ENCODE measurements at places on chromosomes 5 and 9. TPM values are rescaled to one million over a fixed set of nuclear protein-coding genes. Genes with fewer than 3 reads are reported as not detected.

GRCh38 chr9:29213417-29214153 is 1640.3 kb upstream of the C9orf72 start:
- DNase-seq: no peak

DNA sequence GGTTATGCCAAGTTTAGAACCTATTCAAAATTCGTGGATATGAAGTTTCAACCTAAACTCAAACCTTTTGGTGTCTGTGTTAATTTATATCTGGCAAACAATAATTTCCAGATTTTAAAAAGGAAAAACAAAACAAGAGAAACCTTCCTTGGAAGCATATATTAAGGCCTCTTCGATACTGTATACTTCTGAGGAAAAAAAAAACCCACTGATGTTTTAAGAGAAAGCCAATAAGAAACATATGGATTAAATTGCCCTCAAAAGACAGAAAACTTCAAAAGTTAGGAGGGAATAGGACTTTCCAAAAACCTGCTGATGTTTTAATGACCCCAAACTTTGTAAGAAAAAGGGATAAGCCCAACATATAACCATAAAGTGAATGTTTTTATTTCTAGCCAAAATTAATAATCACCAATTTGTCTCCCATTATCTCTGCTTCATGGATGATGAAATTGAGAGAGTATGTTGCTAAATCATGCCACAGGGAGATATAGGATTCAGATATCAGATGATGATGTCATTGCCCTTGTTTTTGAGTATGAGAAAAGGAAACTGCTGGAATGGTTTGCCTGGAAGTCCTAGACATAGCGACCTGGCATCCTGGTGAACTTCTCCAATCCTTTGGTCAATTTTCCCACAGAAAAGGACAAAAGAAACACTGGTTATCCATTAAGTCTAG is 423.9 kb downstream of the DMRT2 start:
- DNase-seq: no peak

GRCh38 chr9:117763314-117763713 is 59.1 kb downstream of the TLR4 start:
- peak; percentile 65 for DNase-seq

DNA sequence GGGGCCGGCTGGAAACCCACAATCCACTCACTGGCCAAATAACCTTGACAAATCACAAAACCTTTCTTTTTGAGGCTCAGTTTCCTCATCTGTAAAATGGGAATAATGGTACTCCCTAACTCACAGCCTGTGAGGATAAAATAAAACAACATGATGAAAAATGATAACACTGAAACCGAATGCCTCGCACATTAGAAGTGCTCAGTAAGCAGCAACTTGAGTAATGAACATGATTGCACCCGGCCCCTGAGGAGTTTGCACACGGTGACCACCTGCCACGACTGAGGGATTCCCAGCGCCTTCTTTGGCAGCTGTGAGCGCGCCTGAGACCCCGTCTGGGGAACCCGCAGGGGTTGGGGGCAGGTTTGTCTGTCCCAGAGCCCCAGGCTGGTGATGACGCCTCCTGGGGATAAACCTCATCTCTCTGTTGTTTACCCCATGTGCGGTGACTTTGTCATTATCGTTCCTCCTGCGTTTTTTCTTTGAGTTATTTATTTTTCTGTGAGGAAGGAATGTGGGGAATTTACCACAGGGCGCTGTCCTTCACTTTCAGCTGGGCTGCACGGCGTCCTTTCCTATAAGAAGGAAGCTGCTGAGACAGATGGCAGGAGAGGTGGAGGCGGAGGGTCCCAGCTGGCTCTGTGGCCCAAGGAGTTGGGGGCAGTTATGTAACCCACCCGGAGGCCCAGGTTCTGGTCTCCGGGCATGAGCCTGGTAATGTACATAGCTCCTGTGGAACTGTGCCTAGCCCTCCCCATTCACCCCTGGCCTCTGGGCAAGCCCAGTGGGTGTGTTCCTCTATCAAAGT is 3.0 kb upstream of the SYNPO start:
- peak; percentile 87 for DNase-seq

GRCh38 chr9:137021979-137022661 is 5.9 kb downstream of the ABCA2 start:
- peak; percentile 53 for DNase-seq

GRCh38 chr9:76744336-76744735 is 19.9 kb upstream of the PCA3 start:
- no peak for DNase-seq

DNA sequence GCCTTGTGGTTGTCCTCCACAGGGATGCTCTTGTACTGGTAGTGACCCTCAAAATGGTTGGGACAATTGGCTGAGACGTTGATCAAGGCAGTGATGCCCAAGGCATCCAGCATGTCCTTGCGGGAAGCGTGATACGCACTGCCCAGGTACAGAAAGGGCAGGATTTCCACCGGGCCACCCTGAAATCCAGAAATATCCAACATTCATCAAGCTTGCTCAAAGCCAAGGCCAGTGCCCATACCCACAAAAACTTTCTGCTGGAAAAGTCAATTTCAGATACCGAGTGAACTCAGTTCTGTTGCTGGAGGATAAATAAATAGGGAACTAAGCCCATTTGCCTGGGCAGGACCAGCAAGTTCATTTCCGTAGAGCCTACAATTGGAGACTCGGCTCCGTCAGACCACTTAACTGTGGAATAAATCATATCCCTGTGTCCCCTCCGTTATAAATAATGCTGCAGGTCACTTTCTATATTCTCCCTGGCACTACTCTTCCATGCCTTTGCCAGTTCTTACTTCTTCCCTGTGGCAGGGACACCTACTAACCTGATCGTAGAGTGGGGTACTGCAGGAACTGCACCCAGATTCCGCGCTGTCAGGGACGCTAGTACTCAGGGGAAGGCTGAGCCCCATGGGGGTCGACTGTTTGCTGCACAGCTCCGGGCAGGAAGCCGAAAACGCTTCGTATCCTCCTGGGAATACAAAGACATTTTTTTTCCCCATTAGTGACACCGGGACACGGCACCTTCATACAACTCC is 1.2 kb downstream of the DUSP1 start:
- peak; percentile 31 for DNase-seq

DNA sequence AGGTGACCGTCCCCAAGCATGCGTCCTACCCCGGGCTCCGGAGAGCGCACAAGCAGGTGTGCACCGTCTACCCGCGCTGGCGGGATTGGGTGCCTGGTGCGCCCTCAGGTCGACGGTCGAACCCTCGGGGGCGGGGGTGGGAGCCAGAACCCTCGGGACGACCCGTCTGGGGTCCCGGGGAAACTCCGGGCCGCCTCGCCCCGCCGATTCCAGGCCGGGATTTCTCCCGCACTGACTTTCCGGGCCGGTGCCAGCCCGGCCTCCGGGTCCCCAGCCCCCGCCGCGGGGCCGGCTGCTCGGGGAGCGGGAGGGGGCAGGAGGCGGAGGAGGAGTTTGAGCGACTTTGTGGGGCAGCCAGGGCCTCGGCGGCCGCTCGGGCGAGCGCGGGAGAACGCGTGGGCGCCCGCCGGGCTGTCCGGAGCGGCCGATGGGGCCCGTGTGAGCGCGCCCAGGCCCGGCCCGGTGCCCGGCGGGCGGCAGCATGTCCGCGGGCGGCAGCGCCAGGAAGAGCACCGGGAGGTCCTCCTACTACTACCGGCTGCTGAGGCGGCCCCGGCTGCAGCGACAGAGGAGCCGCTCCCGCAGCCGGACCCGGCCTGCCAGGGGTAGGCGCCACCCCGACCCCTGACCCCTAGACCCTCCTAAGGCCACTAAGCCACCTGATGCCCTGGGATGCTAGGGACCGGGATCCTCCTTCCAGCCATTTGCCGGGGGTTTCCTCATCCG is at the start of gene DAB2IP:
Gene DAB2IP, plus strand, starts transcription at position 340 of the 726 bp plus-strand sequence. Its CDS starts 142 bp downstream, at position 482.
- no peak for DNase-seq

DNA sequence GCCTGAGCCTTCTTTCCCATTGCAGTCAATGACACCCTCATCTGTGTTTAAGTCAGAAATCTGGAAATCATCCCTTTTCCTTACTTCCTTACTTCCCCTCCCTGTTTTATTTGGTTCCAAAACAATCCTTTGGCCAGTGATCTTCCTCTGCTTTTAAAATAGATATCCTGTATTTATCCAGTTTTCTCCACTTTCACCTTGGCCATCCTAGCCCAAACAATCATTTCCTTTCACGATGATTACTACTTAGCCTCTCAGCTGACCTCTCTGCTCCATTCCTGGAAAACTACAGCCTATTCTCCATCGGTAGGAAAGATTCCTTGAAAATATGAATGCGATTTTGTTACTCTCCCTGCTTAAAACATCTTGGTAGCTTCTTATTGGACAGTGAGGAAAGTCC is 565.4 kb downstream of the TLR4 start:
- no peak for DNase-seq

DNA sequence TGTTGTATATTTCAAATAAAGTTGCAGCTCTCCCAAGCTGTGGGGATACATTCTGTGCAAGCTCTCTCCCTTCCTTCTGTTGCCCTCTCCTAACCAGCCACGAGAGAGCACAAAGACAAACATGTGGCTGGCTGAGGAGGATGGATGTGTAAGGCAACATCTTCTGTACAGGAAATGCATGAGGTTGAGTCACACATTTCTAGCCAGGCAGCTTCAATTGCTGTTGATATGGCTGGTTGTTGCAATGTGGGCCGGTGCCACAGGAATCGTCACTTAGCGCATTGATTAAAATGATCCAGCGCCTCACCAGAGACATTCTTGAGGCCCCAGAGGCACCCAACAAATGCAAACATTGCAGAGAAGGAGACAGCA is 207.1 kb downstream of the ICE1 start:
- DNase-seq: no peak

- no peak for DNase-seq
Measured at GRCh38 chr5:60447488-60447920, 252.5 kb downstream of the DEPDC1B start.

- DNase-seq: peak; percentile 22
Measured at GRCh38 chr5:130034566-130035210, 130.4 kb downstream of the CHSY3 start.

DNA sequence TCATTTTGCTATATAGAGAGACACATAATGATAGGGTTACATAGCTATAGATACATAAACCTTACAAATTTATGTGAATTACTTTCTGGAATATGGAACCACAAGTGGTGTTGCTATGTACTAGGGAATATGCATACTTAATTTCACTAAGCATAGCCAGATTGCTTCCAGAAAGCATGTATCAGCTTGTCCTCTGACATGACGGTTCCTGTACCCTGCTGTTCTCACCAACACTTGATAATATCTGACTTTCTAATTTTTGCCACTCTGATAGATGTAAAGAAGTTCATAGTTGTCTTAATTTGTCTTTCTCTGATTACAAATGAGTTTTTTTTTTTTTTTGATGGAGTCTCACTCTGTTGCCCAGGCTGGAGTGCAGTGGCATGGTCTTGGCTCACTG is 18.0 kb upstream of the CKS2 start:
- no peak for DNase-seq

GRCh38 chr5:161096581-161096980 is 244.6 kb upstream of the ATP10B start:
- peak; percentile 50 for DNase-seq

GRCh38 chr9:90726215-90726614 is 75.4 kb upstream of the SYK start:
- no peak for DNase-seq

DNA sequence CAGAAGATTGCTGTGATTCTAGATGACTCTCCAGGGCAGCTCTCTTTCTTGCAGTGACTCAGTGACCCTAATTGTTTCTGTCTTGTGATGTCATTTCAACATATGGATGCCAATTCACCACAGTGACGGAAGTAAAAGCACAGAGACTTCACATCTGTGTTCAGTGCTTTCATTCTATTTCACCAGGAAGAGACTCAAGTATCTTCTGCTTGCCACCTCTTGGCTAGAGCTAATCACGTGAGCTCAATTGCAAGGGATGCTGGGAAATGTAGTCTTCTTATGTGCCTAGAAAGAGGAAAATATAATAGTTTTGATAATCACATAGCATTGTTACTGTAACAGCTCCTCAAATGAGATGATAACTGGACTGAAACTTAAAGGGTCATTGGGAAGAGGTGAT is 453.3 kb upstream of the KLF4 start:
- DNase-seq: no peak

DNA sequence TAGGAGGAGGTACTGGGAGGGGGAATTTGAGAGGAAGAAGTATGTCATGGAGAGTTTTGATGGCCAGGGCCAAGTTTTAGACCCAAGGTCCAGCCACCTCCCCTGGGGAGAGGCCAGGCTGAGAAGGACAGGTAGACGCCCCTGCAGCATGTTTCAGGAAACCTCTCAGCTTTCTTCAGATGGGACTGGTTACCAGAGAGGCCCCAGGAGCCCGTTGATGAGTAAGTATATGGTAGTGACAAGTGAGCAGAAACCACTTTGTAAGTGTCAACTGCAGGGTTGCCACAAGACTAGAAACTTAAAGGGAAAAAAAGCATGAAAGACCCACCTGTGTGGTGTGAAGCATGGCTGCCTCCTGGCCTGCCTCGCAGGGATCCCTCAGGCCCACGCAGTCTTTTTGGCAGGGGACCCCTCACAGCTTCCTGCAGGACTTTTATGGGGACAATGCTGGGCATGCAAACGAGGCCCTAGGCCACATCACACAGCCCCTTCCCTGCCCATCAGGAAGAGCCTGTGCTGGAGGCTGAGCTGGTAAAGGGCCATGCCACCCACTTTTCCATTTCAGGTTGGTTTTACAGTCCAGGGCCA is 255.9 kb downstream of the FSTL4 start:
- no peak for DNase-seq

DNA sequence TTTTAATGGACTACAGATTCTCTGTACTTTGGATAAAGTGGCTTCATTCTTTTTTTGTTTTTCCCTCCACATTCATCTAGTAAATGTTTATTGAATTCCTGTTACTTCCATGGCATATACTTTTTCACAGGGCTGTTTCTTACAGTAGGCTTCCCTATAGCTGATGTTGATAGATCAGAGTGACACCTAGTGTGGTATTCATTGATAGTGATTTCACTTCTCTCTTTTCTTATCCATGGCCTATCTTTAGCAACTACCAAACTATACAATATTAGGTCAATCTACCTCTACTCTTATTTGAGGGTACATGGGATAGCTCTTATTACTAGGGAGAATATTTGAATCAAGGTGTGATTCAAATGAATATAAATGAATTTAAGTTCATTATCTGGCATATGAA is 35.8 kb downstream of the FSD1L start:
- DNase-seq: no peak

- no peak for DNase-seq
Measured at GRCh38 chr9:134773842-134774241, 106.8 kb upstream of the FCN2 start.

DNA sequence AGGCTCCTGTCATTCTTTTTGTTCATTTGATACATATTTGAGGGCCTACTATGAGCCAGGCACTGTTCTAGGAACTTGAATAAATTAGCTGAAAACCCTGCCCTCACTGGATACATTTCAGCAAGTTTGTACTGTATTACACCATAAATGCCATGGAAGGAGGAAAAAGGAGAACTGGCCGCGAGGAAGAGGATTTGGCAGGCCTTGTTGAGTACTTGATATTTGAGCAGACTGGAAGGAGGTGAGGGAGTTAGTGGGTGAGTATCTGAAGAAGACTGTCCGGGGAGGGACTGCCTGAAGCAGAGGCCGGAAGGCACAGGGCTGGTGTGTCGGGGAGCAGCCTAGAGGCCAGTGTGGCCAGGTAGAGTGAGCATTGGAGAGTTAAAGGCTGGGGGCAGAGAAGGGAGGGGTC is 4.5 kb downstream of the SNX30 start:
- no peak for DNase-seq

Gene ZNF608
- total RNA-seq: 9.0 TPM

Gene OR1J2
- not detected for total RNA-seq

Gene SPINK7
- not detected for total RNA-seq

Gene PCA3
- total RNA-seq: 0.29 TPM

Gene CDH10
- not detected for total RNA-seq

Gene MEF2C
- total RNA-seq: 14.5 TPM

Gene DIPK1B
- total RNA-seq: not detected

Gene PCDHB12
- 3.6 TPM for total RNA-seq
